ENCODE measurements at places on chromosomes 5 and 9. TPM values are rescaled to one million over a fixed set of nuclear protein-coding genes. Genes with fewer than 3 reads are reported as not detected.

DNA sequence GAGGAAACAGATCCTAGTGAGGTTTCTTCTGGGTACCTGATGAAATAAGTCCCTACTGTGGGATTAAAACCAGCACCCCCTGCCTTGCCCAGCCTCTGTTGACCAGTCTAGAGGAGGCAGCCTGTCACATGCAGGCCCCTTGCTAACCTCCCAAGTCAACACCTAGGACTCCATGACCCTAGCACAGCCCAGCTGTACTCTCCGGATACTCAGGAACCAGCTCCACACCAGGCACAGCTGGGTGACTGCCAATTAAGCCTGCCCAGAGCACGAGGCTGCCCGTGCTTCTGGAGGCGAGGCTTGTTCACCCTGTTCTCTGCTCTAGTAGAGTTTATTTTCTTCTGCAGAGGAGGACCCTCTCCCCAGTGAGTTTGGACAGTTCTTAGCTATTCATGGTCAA is 92.5 kb downstream of the SNX24 start:
- H3K27me3 ChIP-seq = no peaks in the 10 kb centered on the region
- H3K27ac ChIP-seq = no peak overlapping the region
- H3K4me3 ChIP-seq = no peak overlapping the region
- DNase-seq = no peak

- H3K27me3 ChIP-seq = no peaks in the 10 kb centered on the region
- peaks cover 34% of the 10 kb centered on the region for H3K4me1 ChIP-seq
- no peak overlapping the region for H3K4me3 ChIP-seq
- H3K36me3 ChIP-seq = peaks cover under 1% of the 10 kb centered on the region
These were observed 306.6 kb upstream of the DMRT1 start for GRCh38 chr9:534886-535285.

The WNT8A gene
- not detected for total RNA-seq

- H3K4me3 ChIP-seq = no peak overlapping the region
- no peak overlapping the region for H3K27ac ChIP-seq
- peaks cover 17% of the 10 kb centered on the region for H3K4me1 ChIP-seq
- H3K36me3 ChIP-seq = no peaks in the 10 kb centered on the region
- no peak for DNase-seq
- no peaks in the 10 kb centered on the region for H3K27me3 ChIP-seq
These were observed 14.7 kb downstream of the RFK start for GRCh38 chr9:76379494-76379893.

The STPG3 gene
- total RNA-seq = 0.26 TPM

DNA sequence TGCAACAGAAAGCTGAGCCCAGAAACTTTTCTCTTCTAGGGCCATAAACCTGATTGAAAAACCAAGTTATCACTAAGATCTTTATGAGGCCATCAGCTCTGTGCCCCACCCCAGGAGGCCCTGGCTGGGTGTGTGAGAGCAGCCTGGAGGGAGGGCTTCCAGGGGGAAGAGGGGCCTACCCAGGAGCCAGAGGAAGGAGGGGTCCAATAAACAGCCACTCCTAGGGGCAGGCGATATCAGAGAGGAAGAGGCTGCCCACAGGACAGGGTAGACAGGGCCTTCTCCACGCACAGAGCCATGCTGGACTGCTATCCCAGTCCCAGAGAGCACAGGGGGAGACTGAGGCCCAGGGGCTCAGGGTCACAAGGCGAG is 4.5 kb upstream of the CDX1 start:
- no peak overlapping the region for H3K27ac ChIP-seq
- H3K36me3 ChIP-seq = no peaks in the 10 kb centered on the region
- no peak for DNase-seq

DNA sequence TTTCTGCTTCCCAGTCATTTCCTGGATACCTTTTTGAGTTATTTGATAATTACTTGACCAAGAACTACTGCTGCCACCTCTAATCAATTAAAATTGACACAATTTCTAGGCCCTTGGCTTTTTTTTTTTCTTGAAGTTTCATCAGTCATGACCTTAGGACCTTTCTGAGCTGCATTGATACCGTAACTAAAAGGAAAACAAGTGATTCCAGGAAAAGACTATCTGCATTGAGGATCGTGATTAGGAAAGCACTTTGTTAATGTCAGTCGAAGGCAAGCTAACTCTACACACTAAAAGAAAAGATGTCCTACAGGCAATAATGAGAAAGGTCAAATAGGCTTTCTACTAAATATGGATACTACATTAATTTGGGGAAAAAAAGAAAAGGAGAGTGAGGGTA is 69.9 kb downstream of the ARSB start:
- H3K4me3 ChIP-seq = no peak overlapping the region
- no peaks in the 10 kb centered on the region for H3K36me3 ChIP-seq
- H3K27me3 ChIP-seq = no peaks in the 10 kb centered on the region
- no peak overlapping the region for H3K27ac ChIP-seq
- H3K4me1 ChIP-seq = peaks cover 9% of the 10 kb centered on the region

DNA sequence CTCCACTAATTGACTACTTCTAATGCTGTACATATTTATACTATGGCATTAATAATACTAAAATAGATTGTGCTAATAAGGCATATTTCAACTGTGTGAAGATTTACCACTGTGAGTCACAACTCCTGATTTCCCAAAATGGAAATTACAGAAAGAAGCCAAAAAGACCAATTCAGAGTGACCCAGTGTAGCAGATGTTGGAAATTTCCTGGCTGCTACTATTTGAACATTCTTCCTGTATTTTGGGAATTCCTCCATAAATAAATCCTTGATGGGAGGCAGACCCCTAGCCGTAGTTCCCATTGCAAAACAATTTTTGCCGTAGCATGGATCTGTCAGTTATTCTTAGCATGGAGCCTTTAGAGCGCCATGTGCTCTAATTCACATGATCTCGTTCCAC is 11.4 kb upstream of the PRUNE2 start:
- no peaks in the 10 kb centered on the region for H3K36me3 ChIP-seq
- no peak overlapping the region for H3K4me3 ChIP-seq
- no peak overlapping the region for H3K27ac ChIP-seq
- H3K27me3 ChIP-seq = peaks cover 22% of the 10 kb centered on the region

- no peak overlapping the region for H3K4me3 ChIP-seq
- no peaks in the 10 kb centered on the region for H3K36me3 ChIP-seq
- H3K27ac ChIP-seq = no peak overlapping the region
- no peaks in the 10 kb centered on the region for H3K27me3 ChIP-seq
- peaks cover 8% of the 10 kb centered on the region for H3K4me1 ChIP-seq
These were observed 12.4 kb upstream of the TYRP1 start for GRCh38 chr9:12680757-12681156.

DNA sequence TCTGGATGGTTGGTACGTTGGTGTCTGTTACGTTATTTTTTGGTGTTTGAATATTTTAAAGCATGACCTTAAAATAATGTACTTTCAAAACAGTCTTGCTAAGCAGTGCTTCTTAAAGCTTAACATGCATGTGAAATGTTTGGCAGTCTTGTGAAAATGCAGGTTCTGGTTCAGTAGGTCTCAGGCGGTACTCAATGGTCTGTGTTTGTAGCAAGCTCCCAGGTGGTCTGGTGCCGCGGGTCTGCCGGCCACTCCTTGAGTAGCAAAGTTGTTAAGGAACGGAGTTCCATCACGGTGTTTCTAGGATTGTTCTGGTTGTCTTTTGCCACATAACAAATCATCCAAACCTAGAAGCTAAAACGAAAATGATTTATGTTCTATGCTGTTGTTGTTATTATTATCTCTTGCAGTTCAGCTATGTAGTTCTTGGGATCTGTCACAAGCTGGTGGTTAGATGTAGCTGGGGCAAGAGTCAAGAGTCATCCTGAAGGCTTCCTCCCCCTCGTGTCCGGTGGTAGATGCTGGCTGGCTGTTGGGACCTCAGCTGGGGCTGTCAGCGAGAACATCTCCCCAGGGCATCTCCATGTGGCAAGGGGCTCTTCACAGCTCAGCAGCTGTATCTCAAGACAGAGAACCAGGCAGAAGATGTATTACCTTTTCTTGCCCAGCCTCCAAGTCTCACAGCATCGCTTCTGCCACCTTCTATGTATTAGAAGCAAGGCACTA is 186.8 kb downstream of the PALM2AKAP2 start:
- DNase-seq = no peak
- H3K36me3 ChIP-seq = no peaks in the 10 kb centered on the region
- H3K27me3 ChIP-seq = no peaks in the 10 kb centered on the region
- H3K4me1 ChIP-seq = peaks cover 35% of the 10 kb centered on the region
- H3K4me3 ChIP-seq = no peak overlapping the region

The FBP2 gene
- total RNA-seq = not detected

The RHOBTB3 gene
- 66.9 TPM for total RNA-seq

Measured in neural crest cell (in vitro differentiated cells).